ENCODE measurements at places on chromosomes 2 and 18. TPM values are rescaled to one million over a fixed set of nuclear protein-coding genes. Genes with fewer than 3 reads are reported as not detected.

The HAAO gene
- 3.5 TPM for total RNA-seq

The PREPL gene
- total RNA-seq, result 94.1 TPM

The PIK3C3 gene
- 38.7 TPM for total RNA-seq

The DES gene
- total RNA-seq, result 6,970 TPM

The FN1 gene
- total RNA-seq, result 530 TPM

The GKN1 gene
- not detected for total RNA-seq

The TPGS2 gene
- 74.2 TPM for total RNA-seq

GRCh38 chr2:69926849-69927515 is 12.1 kb downstream of the MXD1 start:
- no peak for DNase-seq

DNA sequence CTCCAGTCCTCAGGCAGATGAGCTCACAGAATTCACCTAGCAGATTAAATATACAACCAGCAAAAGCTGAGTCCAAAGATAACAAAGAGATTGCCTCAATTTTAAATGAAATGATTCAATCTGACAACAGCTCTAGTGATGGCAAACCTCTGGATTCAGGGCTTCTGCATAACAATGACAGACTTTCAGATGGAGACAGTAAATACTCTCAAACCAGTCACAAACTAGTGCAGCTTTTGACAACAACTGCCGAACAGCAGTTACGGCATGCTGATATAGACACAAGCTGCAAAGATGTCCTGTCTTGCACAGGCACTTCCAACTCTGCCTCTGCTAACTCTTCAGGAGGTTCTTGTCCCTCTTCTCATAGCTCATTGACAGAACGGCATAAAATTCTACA is 86.0 kb downstream of the PTRHD1 start:
- DNase-seq, result no peak

DNA sequence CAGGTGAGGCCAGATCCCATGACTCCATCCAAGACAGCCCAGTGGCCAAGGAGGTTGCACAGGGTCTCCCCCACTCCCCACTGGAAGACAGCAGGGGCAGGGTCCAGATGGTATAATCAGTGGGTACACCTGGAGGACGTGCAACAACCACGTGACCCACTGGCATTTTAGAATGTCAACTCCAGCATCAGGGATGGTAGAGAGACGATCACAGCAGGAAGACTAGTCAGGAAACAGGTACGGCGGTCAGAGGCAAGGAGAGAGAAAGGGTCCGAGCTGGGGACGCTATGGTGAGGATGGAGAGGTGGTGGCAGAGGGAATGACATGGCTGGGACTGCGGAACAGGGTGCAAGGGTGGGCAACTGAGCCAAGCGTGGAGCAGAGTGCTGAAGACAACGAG is 23.0 kb downstream of the SERTAD2 start:
- DNase-seq, result no peak

GRCh38 chr2:11093467-11093866 is 61.8 kb upstream of the SLC66A3 start:
- no peak for DNase-seq

GRCh38 chr18:62531931-62532330 is 9.1 kb downstream of the ZCCHC2 start:
- DNase-seq, result no peak
